ENCODE measurements at places on chromosomes 1 and 21.

DNA sequence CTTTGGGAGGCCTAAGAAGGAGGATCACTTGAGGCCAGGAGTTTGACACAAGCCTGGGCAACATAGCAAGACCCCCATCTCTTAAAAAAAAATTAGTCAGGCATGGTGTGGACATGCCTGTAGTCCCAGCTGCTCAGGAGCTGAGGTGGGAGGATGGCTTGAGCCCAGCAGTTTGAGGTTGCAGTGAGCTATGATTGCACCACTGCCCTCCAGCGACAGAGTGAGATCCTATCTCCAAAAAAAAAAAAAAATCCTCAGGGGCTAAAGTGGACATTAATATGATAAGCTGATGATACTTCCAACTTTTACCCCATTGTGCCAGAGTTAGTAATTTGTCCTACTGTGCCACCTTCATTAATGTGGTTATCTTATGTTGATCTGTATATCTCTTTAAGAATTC, 327.8 kb upstream of the FMN2 start:
- DNase-seq: no peak

DNA sequence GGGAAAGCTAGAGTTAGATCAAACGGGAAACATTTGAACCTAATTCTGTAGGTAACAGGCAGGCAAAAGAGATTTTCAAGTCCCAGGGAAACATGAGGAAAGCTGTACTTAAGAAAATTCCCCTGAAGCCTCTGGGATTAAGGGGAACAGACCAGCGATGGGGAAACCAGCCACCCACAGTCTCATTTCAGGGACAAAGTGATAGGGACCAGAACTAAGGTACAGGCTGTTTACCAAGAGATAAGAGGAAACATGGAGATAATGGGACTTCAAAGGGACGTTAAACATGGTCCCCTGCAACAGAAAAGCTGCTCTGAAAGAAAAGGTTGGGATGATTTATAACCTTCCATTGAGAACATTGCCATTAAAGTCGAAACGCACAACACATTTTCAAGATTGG, 84.4 kb downstream of the NTPCR start:
- DNase-seq: no peak

GRCh38 chr1:54987427-54987826, 7.0 kb downstream of the TMEM61 start:
- no peak for DNase-seq

- DNase-seq: no peak
These were observed 99.4 kb downstream of the SMYD2 start for GRCh38 chr1:214380396-214380795.

Data from iris pigment epithelial cell (primary cell).